Activated gamma-delta T cell (primary cell): ENCODE measurements at places on chromosomes 1 and 21.

- no peak for DNase-seq
These were observed 320.2 kb downstream of the MATN1 start for GRCh38 chr1:30403061-30403645.

DNA sequence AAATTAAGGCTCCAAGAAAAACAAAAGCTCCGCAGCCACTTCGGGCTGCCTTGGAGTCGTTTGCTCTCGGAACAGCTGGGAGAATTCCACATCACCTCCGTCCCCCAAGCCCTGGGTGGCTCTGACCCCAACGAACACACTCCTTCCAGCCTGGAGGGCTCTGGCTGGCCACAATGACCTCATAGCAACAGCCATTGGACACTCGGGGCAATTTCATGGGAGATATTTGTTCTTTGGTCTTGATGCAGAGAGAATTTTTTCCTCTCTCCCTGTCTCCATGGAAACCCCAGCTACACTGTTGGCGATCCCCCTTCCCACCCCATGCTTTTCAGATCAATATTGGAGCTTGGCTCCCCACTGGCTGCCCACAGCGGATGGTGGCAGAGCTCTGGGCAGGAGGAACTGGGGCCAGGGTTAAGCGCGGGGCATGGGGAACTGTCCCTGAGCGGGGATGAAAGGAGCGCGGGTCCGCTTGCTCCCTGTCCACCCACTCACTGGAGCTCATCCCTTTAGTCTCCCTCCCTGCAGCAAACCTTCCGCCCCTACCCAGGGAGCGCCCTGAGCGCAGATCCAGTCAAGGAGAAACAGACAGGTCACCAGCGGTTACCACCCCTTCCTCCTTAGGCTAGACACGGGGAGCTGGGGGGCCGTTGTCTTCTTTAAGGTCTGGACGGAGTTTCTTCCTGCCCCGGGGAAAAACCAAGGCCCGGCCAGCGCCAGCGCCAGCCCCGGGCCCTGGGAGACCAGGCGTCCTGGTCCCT is 1.2 kb downstream of the WNT4 start:
- DNase-seq: no peak

GRCh38 chr1:184300446-184300845 is 86.4 kb upstream of the C1orf21 start:
- no peak for DNase-seq

- no peak for DNase-seq
These were observed 343.2 kb downstream of the OLFM3 start for GRCh38 chr1:101653482-101653946.

- DNase-seq: no peak
These were observed 231.9 kb upstream of the JUN start for GRCh38 chr1:59015708-59016107.

DNA sequence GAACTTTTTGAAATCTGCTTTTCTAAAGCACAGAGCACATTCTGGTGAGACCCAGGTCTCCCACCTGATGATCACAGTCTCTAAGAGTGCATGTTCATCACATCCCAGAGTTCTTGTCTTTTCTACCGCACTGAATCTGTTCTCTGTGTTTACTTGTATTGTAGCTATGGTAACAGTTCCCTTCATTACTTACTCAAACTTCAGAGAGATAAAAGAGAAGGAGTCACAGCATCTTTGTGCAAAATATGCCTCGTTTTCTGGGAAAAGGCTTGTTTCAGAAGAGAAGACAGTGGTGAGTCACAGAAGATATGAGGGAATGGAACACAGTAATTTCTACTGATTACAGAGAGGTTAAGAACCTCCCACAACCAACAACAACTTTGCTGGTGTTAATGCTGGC is 580.6 kb downstream of the PLA2G4A start:
- no peak for DNase-seq

DNA sequence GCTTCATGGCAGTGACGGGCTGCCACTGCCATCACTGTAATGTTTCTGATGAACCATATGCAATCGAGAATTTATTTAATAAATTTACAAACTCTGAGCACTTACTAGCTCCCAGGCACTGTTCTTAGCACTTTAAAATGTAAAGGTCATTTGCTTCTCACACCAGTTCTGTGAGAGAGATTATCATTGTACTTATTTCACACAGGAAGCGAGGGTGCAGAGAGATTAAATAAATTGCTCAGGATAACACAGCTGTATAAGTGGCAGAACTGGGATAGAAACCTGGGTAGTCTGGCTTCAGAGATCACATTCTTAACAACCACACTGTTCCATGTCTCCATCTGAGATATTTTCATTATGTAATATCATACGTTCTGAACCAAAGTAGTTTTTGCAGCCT is 119.9 kb downstream of the MAST2 start:
- DNase-seq: no peak

DNA sequence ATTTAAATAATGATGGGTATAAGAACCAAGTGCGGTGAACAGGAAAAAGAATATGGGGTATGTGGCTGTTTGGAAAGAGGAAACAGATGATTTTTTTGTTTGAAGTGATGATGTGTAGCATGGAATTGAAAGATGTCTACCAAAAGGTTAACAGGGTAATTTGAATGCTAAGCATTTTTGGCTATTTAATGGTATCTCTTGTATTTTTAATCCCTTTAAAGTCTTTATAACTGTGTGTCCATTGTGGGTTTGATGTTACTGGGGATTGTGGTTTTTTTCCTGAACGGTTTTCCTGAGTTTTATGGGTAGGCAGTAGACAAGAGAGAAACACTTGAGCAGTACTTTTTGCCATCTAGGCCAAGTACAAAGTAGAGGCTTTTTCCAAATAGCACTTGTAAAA is 63.2 kb downstream of the PRDM2 start:
- no peak for DNase-seq

DNA sequence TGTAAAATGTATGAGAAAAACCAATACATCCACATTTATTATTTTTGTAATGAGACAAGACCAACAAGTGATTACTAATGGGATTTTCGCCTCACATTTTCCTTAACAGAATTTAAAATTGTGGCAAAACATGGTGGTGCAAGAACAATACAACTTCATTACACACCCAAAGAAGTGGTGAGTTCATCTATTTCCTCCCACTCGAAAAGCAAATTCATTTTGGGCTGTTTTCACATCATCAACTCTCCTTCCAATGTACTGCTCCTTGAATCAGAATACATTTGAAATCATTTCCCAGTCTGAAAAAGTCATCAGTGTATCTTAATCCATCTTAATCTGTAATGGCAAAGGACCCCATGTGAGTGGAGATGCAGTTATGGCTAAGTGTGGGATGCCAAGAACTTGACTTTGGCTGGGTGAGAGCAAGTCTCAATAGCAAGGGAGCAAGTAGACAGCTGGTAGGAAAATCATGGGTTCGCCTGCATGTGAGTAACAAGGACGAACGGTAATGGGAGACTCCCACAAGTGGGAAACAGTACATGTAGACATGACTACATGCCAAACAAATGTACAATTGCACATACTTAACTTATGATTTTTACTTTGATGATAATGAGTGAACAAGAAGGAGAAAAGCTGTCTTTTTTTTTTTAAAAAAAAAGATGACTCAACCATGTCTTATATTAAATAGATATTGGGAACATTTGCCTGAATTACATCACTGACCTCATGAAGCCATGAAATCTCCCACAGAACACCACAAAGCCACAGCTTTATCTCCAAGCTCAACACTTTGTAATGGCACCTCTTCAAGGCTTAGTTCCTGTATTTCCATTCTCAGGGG is 46.0 kb downstream of the RUNX1 start:
- no peak for DNase-seq

DNA sequence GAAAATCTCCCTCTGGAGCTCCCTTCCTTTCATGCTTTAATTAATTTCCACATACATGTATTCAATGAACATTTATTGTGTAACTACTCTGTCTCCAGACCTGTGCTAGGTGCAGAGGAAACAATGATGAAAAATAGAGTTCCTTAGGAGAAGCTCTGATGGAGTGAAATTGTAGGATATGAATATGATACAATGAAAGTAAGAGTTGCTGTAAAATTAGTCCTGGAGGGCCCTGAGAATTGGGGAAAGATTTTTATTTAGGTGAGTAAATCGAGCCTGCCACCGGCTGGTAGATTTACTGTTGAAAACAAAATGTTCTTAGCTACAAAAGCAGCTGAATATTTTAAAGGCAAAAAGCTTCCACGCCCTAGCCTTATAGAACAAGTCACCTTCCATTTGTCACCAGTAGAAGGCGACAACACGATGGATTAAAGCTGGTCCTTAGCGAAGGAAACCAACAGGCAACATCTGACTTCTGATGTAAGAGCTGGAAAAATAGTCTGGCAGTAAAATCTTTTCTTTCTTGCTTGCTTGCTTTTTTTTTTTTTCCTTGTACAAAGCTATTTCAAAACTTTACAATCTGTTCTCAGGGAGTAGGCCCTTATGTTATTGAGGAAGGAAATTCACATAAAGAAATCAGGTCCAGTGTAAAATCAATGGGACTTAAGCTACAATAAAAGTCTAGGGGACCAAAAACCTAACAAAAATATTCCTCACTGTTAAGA is 82.0 kb upstream of the ROR1 start:
- no peak for DNase-seq

- DNase-seq: no peak
These were observed 89.3 kb downstream of the CDC14A start for GRCh38 chr1:100441651-100442050.

DNA sequence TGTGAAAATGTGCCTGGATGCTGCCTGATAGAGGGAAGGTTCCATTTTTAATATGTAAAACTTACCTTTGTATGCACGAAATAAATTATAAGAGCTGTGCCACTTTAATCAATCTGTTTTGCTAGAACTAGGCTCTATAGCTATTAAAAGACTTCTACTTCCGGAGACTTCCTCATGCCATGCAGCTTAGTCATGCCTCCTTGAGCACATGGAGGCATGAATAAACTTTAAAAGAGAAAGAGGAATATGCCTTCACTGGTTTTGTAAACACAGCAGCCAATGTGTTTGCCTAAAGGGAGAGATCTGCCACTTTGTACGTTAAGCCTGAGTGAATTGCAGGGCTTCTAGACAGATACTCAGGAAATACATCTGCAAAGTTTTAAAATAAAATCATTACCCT is 604.6 kb downstream of the LRRIQ3 start:
- DNase-seq: no peak

DNA sequence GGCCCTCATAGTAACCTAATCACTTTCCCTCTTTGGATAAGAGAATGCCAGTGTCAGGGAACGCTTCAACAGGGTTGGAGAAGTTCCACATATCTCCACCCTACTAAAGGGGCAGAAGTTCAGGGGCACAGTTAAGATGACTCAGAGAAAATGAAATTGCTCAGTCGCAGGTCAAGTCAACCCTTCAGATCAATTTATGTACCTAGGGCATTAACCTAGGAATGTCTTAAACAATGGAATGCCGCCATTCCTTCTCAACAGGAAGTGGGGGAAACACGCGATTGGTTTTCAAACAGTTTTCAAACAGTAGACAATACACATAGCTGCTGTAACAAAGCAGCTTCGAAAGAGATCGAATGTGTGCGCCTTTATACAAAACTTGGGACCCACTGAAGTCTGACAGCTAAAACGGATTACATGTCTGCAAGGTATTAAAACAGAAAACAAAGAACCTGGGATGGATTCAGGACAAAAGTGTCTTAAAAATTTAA is 897 bp downstream of the SLC25A24 start:
- no peak for DNase-seq

GRCh38 chr1:230708631-230709580 is 5.0 kb downstream of the AGT start:
- no peak for DNase-seq

- DNase-seq: no peak
These were observed 1.2 kb downstream of the HES4 start for GRCh38 chr1:998745-998994.

DNA sequence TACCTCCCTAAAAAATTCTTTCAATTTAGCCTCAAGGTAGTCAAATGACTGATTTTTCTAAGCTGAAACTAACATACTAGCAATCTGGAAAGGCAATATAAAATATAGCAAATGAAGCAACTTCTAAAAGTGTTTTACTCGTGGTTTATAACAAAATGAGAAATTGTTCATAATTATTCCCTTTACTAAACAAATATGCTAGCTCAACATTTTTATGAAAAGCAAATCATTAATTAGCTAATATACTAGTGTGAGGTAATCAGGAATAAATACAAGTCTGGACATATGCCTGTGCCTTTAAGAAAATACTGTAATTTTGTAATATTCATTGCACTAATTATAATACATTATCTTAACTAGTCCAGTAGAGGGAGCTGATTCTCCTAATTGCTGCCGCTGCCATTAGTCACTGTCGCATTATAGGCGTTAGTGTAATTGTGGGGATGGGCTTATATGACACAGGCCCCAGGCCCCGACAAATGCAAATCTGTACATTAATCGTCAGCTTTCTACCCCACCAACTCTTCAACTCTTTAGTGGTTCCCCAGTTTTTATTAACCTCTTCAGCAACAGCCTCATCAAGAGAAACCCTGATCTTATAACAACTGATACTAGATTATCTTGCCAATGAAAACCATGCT is 160.9 kb downstream of the GABPA start:
- no peak for DNase-seq

DNA sequence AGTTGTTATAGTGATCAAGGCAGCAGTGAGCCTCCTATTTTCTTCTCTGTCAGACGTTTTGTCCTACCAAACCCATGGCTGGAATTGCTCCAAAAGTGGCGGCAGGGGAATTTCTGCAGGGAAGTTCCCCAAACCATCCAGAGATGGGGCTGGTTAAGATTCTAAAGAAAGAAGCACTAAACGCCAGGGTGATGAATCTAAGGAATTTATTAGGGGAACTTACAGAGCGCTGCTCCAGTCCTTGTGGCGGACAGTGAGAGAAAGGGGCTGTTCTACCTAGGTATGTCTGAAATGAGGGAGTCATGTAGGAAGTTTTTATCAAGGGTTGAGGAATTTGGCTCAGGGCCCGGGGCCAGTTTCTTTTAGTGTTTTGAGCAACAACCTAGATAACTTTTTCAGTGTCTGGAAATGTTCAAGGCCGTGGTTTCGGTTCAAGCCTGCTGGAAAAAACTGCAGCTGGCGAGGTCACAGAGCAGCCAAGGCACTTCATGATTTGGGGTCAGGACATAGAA is 222.4 kb upstream of the B3GALT2 start:
- DNase-seq: no peak

GRCh38 chr1:221478050-221478949 is 263.6 kb downstream of the DUSP10 start:
- DNase-seq: no peak
